ENCODE measurements at places on chromosomes 7 and 10. TPM values are rescaled to one million over a fixed set of nuclear protein-coding genes. Genes with fewer than 3 reads are reported as not detected.

The LRIT1 gene
- not detected for total RNA-seq

The PRXL2A gene
- 69.7 TPM for total RNA-seq

The ANK3 gene
- total RNA-seq = 101 TPM

The ASIC3 gene
- total RNA-seq = 2.0 TPM

The PLPP4 gene
- total RNA-seq = 12.2 TPM

The TPK1 gene
- 11.3 TPM for total RNA-seq

The TDRD1 gene
- 1.1 TPM for total RNA-seq

The CFTR gene
- 7.2 TPM for total RNA-seq

The GATA3 gene
- total RNA-seq = 0.28 TPM

The ZSCAN21 gene
- 27.7 TPM for total RNA-seq

The NACAD gene
- total RNA-seq = 14.1 TPM

The PNLIPRP3 gene
- total RNA-seq = not detected

The AKR1C4 gene
- total RNA-seq = not detected

The WDR11 gene
- 91.5 TPM for total RNA-seq

The UTF1 gene
- total RNA-seq = not detected

The OR13A1 gene
- 0.20 TPM for total RNA-seq

All from spinal cord (tissue), 10 donors.